NCI-H1105 treated with DMSO at 0.1 percent for 48 hours (cell line): ENCODE measurements at places on chromosomes 2 and 18.

- no peak for DNase-seq
Measured at GRCh38 chr2:8489221-8489620, 192.6 kb upstream of the ID2 start.

DNA sequence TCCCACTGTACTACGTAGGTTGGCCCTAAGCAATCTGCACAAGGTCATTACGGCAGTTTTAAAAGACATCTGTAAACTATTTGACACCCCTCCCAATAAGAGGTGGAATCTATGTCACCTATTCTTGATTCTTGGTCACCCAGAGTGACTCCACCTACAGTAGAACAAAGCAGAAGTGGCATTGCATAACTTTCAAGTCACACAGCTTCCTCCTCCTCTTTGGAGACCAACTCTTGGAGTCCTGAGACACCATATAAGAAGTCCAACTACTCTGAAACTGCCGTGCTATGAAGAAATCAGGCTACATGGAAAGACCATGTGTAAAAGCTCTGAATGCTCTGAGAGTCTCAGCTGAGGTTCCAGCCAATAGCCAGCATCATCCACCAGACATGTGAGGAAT lies 253.5 kb upstream of the CDH20 start:
- DNase-seq = no peak

DNA sequence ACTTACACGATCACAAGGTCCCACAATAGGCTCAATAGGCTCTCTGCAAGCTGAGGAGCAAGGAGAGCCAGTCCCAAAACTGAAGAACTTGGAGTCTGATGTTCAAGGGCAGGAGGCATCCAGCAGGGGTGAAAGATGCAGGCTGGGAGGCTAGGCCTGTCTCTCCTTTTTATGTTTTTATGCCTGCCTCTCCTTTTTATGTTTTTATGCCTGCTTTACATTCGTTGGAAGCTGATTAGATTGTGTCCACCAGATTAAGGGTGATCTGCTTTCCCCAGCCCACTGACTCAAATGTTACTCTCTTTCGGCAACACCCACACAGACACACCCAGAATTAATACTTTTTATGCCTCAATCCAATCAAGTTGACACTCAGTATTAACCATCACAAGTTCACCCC lies 9.9 kb upstream of the GYPC start:
- DNase-seq = no peak

DNA sequence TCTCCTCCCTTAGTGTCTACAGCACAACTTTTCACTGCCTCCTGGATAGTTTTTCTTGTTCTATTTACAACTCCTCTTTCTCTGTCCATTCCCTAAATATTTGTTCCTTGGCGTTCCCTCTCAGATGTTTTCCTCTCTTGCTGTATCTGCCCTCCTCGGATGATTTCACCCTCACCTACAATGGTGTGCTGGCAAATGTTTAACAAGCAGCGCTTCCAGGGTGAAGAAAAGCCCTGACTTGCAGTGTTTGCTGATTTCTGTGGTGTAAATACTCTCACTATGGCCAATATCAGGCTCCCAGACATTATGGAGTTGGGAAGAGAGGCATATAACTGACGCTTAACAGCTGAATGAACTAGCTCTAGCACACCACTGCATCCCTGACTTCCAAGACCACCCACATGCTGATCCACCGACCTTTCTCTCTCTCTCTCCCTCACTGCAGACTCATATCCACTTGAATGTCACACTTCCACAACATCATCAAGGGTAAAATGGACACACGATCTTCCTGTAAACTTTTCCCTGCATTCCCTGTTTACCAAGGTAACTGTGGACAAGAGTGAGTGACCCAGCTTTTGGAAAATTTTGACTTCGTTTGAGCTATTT lies 31.5 kb upstream of the SPTBN1 start:
- DNase-seq = no peak

- no peak for DNase-seq
Measured at GRCh38 chr18:59861963-59862819, 37.6 kb upstream of the PMAIP1 start.

- no peak for DNase-seq
Measured at GRCh38 chr2:18169121-18169892, 290.8 kb downstream of the KCNS3 start.

- DNase-seq = peak; percentile 47
Measured at GRCh38 chr18:26941584-26941983, 76.1 kb upstream of the AQP4 start.

GRCh38 chr2:100894105-100894795 lies 74.3 kb downstream of the NPAS2 start:
- no peak for DNase-seq

GRCh38 chr2:239269916-239270315 lies 130.9 kb downstream of the HDAC4 start:
- no peak for DNase-seq

- DNase-seq = no peak
Measured at GRCh38 chr2:172095146-172095904, 7.4 kb downstream of the DLX2 start.

GRCh38 chr2:162018530-162018929 lies 55.5 kb downstream of the DPP4 start:
- DNase-seq = no peak

DNA sequence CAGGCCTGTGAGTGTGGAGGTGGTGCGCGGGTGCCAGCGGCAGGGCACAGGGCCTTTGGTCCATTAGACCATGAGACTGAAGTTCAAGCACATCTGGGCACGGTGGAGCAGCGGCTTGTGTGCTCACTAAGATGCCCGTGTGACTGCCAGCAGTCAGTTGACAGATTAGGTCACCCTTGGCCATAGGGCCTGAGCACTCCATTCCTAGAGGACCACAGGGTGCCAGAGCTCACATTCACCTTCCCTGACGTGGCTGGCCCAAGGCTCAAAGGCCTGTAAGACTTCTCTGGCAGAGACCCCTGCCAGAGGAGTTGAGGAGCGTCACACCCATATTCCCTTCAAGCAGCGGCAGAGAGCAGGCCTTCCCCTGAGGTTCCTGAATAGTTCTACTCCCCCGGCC lies 650 bp downstream of the LHCGR start:
- no peak for DNase-seq

DNA sequence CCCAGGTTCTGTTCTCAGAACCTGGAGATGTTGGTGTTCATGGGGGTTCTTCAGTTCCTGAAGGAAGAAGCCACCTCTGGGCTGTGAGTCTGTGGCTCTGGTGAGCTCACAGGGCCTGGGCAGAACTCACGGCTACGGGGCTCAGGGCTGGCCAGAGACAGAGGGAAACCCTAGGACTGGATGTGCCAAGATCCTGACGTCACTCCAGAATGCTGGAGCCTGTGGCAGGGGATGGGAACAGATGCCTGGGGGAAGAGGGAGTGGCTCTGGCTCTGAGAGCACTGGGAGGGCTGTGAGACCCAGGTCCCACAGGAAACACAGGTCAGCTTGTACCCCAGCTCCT lies at the start of gene OTOF:
OTOF (minus strand) TSS at position 214 of the 343 bp plus-strand sequence.
- no peak for DNase-seq

DNA sequence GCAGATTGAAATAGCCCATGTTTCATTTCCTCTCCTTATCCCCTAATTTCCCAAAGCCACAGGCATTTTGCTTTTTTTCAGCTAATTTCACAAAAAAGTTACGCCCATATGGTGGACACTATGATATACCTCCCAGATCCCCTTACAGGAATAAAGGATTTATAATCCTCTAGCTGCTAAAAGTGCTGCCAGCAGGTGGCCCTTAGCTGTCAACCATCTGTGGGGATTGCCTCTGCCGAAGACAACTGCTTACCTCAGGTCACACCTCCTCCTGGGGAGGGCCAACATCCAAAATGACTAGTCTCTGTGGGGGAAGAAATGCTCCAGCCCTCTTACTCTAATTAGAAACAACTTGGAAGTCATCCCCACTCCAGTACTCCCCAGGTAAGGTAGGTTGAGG lies 61.0 kb upstream of the EPB41L3 start:
- no peak for DNase-seq

DNA sequence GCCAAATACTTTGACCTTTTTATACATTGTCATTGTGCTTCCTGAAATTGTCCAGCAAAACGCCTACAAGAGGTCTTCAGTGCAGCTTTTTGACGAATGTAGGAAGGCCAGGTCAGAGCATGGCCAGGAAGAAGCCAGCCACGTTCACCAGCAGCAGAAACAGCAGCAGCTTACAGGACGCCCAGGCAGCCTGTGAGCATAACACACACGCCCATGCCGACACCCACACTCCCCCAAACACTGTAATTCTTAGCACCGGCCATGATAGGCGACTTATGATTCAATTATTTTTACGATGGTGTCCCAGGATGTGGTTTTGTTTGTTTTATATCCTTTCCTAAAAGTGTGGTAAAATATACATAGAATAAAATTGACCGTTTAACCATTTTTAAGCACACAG lies 249.1 kb upstream of the SALL3 start:
- DNase-seq = no peak

DNA sequence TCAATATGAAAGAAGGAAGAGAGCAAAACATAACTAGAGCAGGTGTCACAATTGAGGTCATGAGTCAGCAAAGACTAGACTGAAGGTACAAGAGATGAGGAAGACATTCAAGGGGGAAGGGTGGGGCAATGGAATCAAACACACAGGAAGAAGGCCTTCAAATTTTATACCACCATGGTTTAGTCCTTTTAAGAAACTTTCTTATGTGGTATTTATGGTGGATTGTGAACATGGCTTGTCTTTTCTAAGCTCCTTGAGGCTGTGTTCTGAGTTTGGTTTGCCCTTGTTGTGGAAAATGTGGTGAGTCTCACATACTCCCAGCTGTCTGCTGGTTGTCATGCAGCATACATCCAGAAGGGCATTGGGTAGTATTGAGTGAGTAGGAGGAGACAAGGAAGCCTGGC lies 62.1 kb downstream of the NABP1 start:
- DNase-seq = no peak

DNA sequence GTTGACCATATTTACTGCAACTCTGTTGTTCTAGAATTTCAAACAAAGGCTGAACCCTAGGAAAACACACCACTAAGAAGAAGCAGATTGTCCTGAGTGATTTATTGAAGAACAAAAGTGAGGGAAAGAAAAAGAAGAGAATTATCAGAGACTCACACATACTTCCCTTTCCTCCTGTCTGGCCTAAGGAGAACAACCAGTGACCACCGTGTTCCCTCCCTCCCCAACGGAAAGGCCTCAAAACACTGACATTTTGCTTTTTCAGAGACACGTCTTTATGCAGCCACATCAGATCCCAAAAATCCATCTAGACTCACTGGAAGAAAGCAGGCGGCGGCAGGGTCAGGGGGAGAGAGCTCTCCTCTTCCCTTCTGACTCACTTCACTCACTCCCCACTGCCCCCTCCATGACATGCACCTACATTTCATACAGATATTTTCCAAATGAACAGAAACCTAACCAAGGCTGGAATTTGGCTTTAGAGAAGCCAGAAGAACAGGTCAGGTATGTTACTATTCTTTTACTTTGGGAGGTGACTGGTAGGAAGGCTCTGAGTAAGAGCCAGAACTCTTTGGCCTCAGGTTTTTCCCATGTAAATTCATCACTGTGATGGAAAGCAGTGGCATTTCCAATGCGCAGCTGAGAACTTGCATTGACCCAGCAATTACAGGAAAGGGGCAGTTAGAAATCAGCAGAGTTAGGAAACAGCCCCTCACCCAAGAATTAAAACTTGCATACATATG lies 169.9 kb downstream of the BCL11A start:
- no peak for DNase-seq

- peak; percentile 77 for DNase-seq
Measured at GRCh38 chr2:30382995-30383394, 64.1 kb upstream of the LCLAT1 start.

DNA sequence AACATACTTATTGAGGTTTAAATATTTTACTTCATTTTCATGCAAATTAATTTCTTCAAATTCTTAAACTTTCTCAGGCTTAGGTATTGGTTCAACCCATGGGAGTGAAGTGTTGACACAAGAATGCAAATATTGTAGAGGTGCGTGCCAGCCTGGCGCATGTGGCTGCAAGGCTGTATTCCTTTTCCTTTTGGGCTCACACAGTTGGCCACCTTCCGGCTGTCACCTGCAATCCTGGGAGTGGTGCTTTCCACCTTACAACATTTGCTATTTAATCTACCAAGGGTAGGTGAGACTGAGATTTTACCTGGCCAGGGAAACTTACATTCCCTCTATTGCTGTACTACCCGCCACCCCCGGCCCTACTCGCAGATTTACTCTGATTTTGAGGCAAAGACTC lies 141.1 kb downstream of the DCC start:
- no peak for DNase-seq

DNA sequence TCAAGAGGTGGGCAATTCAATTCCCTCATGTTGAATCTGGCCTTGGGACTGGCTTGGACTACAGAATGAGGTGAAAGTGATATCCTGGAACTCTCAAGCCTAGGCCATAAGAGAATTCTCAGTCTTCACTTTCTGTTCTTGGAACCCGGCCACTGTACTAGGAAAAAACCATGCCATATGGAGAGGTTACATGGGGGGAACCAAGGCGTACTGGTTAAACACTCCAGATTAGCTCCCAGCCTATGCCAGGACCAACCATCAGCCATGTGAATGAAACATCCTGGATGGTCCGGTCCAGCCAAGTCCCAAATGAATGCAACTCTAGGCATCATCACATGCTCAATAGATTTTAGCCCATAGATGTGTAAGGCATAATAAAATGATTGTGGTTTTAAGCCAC lies 56.4 kb downstream of the ZNF385B start:
- DNase-seq = no peak

DNA sequence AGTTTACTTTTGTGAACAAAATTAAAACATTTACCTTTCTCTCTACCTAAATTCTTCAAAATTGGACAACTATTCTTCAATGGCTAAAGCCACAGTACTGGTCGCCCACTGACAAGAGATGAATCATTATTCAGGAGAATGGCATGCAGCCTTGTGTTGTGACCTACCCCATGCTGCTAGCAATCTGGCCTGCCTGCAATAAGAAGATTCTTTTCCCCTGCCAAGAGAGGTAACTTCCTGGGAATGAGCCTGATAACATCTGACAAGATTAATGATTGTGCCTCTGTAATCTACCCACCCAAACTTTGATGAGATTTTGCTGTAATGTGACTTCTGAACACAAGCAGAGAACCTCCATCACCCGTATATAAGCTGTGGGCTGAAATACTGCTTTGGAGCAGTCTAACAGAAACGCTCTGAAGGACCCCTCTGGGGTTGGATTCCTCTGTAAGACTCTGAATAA lies 47.0 kb upstream of the ST3GAL5 start:
- no peak for DNase-seq

DNA sequence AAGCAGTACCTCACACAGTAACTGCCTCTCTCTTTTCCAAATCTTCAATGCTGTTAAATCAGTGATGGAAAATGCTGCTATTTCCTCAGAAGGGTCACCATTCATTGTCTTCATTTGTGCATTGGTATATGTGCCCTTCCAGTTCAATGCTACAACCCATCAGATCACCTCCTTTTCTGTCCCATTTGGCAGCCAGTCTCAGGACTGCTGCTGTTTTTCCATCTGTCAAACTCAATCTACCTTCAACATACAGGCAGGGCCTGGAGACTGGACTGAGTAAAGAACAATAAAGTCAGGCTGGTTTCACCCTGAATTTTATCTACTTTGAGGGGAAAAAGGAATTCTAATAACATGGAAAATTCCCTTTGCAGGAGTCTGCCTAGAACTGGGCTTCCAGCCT lies 17.9 kb downstream of the ZNF385B start:
- DNase-seq = no peak
